Lung (tissue), 17 donors: ENCODE measurements at places on chromosomes 3 and 15. TPM values are rescaled to one million over a fixed set of nuclear protein-coding genes. Genes with fewer than 3 reads are reported as not detected.

- DNase-seq = no peak
These were observed 31.3 kb upstream of the SACM1L start for GRCh38 chr3:45657853-45658252.

DNA sequence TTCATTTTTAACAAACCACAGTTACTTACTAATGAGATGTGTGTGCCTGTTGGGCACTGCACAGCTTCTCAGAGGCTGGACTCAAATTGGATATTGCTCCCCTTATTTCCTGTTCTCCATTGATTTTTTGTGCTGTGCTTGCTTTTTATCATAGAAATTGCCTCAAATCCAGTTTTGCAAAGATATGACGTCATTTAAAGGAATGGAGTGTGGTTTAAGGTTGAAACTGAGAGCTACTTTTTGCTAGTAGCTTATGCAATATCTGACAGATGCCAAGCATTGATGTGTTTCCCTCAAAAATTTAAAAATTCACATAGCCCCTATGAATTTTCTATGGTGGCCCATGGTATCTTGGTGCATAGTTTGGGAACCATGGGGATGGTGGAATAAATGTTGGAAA is 67.7 kb upstream of the ROPN1 start:
- DNase-seq = peak; percentile 32

The INKA1 gene
- polyA plus RNA-seq = 6.8 TPM

The CPN2 gene
- not detected for polyA plus RNA-seq

The ROBO1 gene
- polyA plus RNA-seq = 4.8 TPM

DNA sequence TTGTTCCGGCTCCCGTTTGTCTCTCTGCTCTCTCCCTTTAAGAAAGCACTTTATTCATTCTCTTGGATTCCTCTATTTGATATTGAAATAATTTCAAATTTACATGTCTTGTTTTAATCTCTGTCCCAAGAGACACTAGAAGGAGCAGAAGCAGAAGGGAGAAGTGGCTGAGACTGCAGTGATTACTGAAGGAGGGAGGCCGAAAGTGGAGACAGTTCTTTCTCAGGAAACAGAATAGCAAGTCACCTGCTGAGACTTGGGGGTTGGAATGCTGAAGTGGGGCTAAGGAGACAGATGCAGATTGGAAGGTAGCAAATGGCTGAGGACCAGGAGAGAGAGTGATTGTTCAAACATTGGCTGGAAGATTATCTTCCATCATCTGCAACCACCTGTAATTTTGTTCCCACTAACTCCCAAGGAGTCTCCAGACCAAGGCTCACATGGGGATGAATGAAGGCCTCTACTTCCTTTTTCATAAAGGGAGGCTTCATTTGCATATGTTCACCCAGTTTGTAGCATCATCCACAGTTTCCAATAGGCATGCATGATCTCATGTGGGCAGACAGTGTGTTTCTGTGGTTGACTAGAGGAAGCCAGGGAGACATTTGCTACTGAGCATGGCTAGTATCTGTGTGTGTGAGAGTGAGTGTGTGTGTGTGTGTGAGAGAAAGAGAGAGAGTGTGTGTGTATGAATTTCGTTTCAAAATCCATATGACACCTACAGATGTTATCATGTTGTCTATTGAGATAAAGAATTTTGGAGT is 24.0 kb downstream of the LTF start:
- DNase-seq = no peak

The ZKSCAN7 gene
- polyA plus RNA-seq = 1.7 TPM

DNA sequence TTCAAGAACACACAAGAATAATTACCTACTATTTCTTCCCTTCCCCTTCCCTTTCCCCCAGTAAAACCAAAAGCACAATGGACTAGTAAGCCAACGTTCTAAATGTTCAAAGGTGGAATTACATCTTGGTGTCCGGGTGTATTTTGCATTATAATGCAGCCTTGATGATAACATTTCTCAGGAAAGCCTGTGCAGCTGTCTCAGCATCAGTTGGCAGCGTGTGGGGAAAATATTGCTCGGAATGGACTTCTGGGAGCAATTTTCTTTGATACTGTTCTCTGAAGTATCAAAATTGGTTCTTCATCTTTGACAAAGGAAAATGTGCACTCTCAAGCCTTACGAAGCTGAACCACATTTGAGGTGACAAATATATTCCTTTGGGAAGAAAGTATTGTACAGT is 198.9 kb downstream of the AGBL1 start:
- DNase-seq = no peak

DNA sequence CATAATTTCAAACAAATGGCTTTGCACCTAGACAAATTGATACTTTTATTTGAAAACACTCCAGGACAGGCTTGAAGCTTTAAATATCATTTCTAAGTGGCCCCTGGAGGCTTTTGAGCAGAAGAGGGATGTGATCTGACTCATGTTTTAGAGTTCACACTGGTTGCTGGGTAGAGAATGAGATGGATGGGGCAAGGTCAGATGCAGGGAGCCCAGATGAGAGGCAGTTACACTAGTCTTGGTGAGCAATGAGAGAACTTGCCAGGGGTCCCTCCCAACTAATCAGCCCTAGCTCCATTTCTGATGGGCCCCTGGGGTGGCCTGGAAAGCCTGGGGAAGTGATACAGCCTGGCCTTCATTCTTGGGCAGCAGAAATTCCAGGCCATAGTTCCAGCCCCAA is 190.4 kb downstream of the MEGF11 start:
- no peak for DNase-seq

DNA sequence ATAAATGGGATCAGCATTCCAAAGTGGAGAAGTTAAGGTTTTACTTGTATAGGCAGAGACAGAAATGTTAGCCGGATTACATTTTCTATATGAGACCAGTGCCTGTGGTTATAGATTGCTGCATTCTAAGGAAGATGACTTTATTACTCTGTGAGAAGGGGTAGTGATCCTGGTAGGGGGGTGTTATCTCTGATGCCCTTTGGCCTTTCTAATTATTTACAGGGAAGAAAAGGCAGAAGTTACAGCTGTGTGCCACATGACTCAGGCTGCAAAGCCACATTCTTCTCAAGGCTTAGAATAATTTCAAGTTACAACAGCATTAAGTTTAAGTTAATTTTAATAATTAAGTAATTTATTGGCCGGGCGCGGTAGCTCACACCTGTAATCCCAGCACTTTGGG is 2.2 kb upstream of the TMC3 start:
- no peak for DNase-seq

DNA sequence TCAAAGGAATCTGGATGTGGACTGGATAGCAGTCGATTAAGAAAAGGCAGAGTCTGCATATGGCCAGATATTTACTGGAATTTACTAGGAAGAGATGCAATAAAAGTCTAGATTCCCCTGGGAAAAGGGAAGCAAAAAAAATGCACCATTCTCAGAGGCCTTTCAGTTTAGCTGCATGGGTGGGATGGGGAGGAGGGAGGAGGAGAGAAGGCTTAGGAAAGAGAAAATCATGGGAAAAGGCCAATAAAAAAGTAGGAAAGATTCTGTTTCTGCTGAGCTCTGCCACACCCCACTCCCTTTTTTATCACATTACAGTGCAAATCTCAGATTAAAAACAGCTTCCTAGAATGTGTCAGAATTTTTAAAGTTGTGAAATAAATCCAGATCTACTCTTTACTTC is 103.6 kb downstream of the ADAMTS9 start:
- DNase-seq = peak; percentile 60

DNA sequence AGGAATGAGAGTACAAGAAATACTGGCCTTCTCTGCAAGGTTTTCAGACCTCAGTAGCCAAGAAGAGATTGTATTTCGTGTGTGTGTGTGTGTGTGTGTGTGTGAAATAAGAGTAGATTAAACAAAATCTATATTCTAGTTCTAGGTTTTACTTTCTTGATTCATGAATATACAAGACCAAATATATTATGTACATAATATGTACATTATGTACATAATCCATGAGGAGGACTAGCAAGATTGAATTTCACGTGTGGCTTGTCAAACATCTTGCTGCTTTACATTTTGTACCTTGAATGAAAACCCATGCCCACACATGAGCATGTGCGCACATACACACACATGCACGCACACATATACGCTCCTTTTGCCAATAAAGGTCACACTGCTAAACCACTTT is 18.2 kb upstream of the STT3B start:
- DNase-seq = no peak

DNA sequence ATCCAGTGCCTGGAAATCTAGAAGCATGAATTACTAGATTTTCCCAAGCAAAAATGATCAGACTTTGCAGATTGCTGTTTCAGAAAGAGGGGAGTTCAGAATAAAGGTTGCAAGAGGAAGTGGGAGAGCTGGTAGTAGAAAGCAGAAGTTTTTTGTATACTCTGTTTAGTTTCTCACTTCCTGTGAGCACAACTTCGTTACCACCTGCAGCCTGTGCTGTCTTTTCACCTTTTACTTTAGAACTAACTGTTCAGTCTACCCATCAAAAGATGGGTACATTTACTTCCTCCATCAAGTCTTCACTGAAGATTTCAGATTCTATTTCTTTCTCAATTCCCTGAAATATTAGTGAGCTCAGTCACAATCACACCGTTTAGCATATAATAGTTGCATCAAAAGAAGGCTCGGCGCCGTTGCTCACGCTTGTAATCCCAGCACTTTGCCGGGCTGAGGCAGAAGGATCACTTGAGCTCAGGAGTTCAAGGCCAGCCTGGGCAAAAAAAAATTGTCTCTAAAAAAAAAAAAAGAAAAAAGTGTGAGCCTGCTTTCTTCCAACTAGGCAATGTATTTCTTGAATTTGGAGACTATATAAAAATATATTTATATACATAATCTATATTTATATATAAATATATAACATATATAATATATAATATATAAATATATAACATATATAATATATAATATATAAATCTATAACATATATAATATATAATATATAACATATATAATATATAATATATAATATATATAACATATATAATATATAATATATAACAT is 1.8 kb upstream of the CEP97 start:
- no peak for DNase-seq

DNA sequence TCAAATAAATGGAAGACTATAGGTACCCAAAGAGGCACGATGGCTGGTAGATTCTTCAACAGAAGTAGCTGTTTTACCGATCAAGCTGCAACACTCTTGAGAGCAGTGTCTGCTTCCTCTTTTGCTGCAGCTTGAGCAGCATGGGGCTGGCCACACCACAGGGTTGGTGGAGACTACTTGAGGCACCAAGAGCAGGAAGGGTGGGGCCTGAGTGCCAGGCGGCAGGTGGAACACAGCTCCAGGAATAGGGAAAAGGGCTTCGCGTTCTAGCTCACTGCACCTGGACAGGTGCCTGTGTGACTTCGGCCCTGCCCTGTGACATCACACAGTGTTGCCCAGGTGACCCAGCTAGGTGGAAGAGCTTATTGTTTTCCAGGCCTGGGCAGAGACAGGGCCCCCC is at the start of gene CCDC33:
TSS of gene CCDC33 (plus strand) at position 365 of the 400 bp plus-strand sequence. CDS start 394 bp downstream, outside the sequence.
- no peak for DNase-seq

GRCh38 chr3:139772539-139773500 is 95.0 kb upstream of the NMNAT3 start:
- DNase-seq = no peak

The KBTBD13 gene
- polyA plus RNA-seq = 0.14 TPM

The MUC20 gene
- polyA plus RNA-seq = 11.0 TPM

DNA sequence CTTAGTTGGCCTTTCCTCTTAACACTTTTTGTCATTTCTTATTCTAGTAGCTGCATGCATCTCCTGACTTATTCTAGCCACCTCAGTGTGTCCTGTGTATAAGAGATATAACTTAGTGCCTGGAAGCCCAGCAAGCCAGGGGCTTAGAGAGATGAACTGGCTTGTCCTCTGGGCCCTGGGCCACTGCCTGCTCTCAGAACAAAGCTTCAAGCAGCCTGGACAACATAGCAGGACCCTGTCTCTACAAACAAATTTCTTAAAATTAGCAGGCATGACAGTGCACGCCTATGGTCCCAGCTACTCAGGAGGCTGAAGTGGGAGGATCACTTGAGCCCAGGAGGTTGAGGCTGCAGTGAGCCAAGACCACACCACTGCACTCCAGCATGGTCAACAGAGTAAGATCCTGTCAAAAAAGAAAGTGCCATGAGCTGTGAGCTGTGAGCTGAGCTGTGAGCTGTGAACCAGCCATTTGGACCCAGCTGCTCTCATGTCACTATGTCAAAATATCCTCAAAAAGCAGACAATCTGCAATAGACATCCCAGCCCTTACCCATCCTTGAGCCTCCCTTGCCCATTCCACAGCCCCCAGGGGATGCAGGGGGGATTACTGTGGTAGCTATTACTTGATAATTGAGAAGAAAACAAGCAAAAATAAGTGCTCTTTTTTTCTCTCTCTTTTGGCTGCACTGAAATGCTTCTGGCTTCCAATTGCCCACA is 174.5 kb downstream of the OPA1 start:
- DNase-seq = peak; percentile 46

DNA sequence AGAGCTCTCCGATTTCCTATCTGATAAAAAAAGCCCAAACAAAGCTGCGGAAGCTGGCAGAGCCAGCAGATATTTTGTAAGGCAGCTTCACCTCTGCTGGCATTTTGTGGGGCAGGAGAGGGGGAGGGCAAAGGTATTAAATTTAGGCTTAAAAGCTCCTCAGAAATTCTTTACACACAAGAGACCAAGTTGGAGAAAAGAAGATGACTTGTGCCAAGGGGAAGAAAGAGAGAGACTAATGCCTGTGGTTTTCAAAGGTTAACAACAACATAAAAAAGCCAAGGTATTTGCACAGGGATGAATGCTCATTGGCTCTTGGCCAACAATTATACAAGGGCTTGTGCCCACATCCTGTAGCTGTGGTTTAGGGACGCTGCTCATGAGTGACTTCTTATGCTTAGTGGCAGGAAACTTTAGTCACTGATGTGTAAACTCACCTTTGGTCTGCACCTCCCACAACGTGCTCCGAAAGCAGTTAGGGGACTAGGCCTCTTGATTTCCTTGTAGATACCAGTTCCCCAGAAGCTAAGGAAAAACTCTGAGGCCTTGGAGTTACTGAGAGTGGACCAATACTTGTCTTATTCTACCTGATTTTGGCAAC is 152.9 kb downstream of the TPRG1 start:
- peak; percentile 78 for DNase-seq

The RTP1 gene
- not detected for polyA plus RNA-seq

GRCh38 chr3:173920386-173920785 is 522.8 kb downstream of the NLGN1 start:
- no peak for DNase-seq

The CHCHD6 gene
- polyA plus RNA-seq = 14.5 TPM

The TBC1D5 gene
- 8.7 TPM for polyA plus RNA-seq

DNA sequence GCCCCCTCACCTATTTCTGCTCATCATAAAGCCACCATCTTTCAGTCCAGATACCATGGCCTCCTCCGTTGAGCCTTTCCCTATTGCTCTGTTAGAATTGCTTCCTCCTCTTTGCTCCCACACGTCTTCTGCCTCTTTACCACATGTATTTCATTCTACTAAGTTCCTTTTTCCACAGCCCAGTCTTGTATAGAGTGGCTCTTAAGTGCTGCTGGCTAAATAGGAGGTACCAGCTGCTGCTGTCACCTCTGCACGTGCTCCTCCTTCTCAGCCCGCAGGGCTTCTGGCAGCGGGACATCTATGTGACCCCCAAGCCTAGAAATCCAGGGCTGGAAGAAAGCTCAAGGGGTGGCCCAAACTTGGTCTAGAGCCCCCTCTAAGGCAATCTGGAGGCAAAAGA is 38.8 kb upstream of the PLXND1 start:
- no peak for DNase-seq
